ENCODE measurements at places on chromosomes 1 and 21. TPM values are rescaled to one million over a fixed set of nuclear protein-coding genes. Genes with fewer than 3 reads are reported as not detected.
A peak's percentile ranks its signal among the peaks of the same experiment; 100 is the strongest.

GRCh38 chr1:119794876-119795240, 16.4 kb downstream of the REG4 start:
- DNase-seq: no peak

DNA sequence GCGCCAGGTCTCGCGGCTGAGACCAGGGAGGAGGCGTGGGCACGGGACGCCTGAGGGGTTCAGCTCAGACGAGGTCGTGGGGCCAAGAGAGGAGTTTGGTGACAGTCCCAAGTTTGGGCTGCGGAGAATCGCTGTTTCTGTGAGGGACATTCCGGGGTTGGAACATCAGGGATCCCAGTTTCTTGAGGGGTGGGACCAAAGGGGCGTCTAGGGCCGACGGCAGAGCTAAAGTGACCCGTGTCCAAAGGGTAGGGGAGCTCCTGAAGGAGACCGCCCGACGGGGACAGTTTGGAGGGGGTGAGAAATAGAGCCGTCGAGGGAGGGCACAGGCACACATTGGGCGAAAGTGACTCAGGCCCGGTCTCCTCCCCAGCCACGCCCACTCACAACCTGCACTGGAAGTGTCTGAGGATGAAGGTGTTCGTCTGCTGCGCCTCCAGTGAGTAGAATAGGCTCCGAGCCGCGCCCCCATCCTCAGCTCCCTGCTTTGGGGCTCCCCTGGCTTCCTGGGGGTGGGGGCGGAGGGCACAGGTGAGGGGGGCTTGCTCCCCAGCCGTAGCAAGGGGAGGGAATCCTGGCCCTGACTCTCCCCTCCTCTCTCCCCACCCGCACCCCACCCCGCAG, 7.0 kb downstream of the EFNA3 start:
- DNase-seq: peak; percentile 63

- DNase-seq: no peak
Measured at GRCh38 chr1:9281071-9281827, 11.4 kb upstream of the SPSB1 start.

DNA sequence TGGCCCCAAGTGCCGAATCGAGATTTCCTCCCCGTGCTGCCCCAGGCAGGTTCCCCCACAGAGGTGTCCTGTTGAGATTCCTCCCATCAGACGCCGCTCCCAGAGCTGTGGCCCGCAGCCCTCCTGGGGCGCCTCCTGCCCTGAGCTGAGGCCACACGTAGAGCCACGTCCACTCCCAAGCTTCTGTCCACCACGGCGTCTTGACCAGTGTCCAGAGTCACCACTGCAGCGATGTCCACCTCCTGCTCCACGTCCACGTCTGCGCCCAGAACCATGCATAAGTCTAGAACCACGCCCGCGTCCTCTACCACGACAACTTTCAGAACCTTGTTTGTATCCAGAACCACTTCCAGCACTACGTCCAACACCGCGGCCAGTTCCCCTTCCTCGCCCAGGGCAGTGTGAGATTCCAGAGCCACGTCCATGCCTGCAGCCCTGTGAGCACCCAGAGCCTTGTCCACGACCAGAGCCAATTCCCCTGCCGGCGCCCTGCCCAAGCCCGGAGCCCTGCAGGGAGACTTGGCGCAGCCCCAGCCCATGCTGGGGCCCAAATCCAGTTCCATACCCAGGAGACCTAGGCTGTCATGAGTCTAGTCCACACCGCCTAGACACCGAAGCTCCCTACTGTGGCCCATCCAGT, 2.8 kb downstream of the KPRP start:
- DNase-seq: no peak

GRCh38 chr1:28812669-28813468, 899 bp downstream of the OPRD1 start:
- no peak for DNase-seq

Gene CLCA1
- total RNA-seq: not detected

DNA sequence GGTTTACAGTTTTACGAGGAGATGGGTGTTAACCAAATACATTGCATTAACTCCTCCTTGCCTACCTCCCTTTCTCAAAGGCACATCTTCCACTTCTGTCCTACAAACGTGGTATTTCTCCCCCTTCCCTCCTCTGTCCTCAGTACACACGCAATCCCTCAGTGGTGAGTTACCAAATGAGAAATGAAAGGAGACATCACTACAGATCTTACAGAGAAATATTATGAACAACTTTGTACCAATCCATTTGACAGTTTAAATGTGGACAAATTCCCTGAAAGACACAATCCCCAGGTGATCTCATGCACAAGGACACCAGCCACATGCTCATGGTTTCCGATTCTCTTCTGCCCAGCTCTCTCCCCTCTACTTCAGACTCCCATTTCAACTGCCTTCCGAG, 6.4 kb downstream of the LACTBL1 start:
- no peak for DNase-seq
